ENCODE measurements at places on chromosomes 3 and 15.

DNA sequence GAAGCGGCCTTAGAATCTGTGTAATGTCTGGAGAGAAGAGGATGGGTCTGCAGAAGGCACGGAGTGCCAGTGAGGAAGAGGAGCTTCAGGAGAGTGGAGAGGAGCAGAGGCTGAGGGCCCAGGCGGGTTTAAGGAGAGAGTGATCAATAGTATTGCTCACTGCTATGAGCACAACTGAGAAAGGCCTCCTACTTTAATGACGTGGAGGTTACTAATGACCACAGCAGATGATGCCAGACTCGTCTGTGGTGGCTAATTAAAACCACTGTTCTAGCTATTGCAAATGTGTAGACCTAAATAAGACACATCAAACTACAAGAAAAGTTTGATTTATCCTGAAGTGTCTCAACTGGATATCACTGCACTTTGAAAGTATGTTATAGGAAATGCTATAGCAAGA, 33.2 kb downstream of the MTMR10 start:
- DNase-seq, result no peak

- no peak for DNase-seq
Measured at GRCh38 chr3:179227349-179227748, 23.6 kb downstream of the KCNMB3 start.

DNA sequence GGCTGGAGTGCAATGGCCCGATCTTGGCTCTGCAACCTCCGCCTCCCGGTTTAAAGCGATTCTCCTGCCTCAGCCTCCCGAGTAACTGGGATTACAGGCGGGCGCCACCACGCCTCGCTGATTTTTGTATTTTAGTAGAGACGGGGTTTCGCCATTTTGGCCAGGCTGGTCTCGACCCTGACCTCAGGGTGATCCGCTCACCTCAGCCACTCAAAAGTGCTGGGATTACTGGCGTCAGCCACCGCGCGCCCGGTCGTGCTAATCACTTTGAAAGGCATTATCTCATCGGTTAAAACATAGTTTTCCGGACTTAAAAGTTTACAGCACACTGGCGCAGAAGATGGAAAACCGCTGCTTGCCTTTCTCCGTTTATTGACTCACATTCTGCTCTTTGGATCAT, 27.6 kb upstream of the MTHFS start:
- no peak for DNase-seq

GRCh38 chr3:134900482-134900881, 105.4 kb downstream of the EPHB1 start:
- DNase-seq, result no peak

GRCh38 chr3:177126015-177126773, 71.1 kb downstream of the TBL1XR1 start:
- DNase-seq, result no peak

DNA sequence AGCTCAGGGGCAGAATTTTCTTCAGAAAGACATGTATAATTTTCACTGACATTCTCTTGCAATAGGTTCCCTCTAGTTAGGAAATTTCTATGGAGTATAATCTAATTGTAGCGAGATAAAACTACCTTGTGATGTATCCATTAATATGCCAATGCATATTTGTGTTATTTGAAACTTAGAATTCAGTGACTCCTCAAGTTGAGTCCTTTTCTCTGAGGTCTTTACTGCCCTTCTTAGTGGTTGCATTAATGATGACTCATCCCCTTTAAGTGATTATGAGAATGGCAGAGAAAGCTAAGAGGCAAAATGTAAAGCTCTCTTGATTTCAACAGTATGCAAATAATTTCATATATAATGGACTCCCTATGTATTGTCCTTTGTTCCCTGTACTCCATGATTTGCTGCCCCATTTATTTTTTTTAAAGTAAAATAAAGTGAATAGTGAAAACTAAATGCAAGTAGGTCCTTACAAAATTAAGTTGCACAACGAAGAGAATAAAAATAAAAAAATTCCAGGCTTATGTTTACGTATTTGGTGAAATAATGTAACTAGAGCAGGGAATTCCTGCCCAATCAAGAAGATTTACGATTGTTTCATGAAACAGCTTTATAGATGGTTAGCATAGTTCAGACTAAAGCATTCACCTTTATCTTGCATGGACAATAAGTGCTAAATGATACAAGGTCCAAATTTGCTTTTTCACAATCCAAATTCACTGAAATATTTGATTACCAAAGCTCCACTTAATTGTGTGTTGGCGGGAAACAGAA, 78.1 kb downstream of the ZPLD1 start:
- no peak for DNase-seq

GRCh38 chr3:8336456-8336855, 165.2 kb upstream of the LMCD1 start:
- no peak for DNase-seq

DNA sequence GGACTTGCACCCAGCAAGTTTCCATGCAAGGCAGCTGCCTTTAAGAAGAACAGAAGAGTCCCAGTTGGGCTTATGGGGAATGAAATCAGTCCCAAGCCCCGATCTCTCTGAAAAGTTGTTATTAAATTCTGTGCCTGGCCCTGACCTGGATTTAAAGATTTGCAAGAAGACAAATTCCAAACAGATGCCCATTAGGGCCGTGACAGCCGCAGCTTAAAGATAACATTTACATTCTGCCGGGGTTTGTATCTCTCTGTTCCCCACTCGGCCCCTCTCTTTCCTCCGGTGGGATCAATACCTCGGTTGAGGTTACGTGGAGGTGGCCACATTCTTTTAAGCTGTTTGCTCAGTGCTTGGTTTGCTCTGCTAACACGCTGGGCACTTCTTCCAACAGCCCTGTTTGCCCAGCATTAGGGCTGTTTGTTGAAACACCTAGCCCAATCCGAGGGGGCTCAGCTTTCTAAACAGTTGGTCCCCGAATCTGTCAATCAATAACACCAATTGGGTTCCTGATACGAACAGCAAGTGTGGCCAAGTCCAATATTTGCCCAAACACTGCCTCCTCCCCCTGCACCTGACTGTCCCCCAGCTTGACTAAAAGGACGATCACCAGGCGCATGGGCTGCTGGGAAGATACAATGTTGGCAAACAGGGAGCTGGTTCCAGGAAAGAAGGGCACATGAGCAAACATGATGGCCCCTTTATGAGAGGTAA, 108.6 kb downstream of the RPLP1 start:
- DNase-seq, result no peak

- DNase-seq, result no peak
Measured at GRCh38 chr3:94794563-94794962, 731.7 kb downstream of the NSUN3 start.

DNA sequence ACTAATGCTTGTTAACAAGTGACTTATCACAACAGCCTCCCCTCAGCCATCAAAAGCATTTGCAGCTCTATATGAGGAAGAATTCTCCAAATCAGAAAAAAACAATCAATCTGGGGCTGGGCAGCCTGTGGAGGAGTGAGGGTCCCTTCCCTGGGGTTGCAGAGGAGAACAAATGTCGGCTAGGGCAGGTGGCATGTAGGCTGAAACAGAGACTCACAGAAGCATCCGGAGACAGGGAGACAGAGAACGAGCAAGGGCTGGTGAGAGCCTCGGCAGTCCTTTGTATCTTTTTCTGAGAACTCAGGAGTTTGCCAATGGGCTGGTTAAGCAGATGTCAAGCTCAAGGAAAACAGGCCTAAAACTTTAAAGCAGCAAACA, 15.8 kb downstream of the ITGA11 start:
- no peak for DNase-seq

DNA sequence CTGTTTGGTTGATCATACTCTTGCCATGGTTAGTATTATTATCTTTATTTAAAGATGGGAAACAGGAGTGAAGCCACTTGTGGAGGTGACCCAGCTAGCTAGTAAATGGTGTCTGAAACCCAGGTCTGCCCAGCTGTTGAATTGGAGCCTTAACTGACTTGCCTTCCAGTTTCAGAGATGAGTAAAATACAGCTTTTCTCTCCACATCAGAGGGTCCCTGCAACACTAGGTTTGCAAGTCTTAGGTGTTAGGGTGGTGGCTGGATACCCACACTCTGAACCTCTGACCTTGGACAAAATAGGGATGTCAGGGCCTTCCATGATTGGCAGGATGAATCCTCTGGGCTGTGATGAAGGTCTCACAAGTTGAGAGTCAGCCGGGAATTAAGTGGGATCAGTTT, 4.1 kb downstream of the FLNB start:
- DNase-seq, result no peak

DNA sequence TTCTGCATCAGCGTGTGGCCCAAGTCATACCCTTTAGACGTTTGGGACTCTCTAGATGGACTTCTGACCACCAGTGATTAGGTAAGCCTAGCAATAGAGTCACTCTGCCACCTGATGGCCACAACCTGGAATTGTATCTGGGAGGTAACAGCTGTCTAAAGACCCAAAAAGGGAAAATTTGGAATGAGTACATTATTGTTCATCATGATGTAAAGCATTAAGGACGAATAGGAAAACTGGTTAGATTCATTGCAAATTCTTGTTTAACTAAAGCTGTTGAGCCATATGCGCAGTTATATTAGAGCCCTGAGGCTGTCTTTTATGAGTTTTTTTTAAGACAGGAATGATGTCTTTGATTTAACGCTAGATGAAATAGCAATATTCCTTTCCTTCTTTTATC, 63.6 kb downstream of the FAM81A start:
- DNase-seq, result no peak

- DNase-seq, result no peak
Measured at GRCh38 chr3:124512881-124513609, 217.2 kb upstream of the UMPS start.

DNA sequence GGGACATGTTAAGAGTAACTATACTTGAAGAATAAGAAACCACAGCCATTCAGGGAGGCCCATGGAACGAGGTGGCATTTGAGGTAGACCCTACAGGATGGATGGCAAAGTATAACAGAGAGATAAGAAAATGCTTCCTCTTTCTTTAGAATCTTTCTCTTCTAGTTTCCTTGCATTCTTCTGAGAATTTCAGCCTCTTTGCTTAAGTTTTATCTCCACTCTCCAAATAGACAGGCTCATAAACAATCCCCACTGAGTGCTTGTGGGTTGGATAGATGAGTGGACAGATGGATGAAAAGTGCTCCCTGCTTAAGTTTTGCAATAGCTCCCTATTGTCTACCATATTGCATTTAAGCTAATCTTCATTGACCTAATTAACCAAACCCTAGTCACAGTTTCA, 103.7 kb downstream of the MEX3B start:
- no peak for DNase-seq

GRCh38 chr3:172965256-172965655, 175.8 kb downstream of the SPATA16 start:
- DNase-seq, result no peak

- DNase-seq, result no peak
Measured at GRCh38 chr15:72907733-72908132, 124.2 kb upstream of the ADPGK start.

GRCh38 chr15:57184502-57184901, 191.8 kb upstream of the CGNL1 start:
- DNase-seq, result no peak

GRCh38 chr15:81950841-81951414, 94.9 kb downstream of the MEX3B start:
- DNase-seq, result no peak

DNA sequence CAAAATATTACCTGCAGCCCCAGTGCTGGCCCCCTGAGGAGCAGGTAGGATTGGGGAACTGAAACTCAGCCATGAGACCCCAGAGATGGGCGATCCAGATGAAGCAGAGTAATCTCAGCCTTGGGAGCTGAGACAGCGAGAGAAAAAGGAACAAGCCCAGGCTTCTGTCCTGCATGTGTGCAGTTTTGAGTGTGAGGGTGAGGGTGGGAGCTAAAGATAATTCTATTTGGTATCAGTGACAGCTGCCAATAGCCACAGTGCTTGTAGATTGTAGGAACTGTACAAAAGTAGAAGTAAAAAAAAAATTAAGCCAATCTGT, 5.9 kb downstream of the ATP8B4 start:
- no peak for DNase-seq

GRCh38 chr3:76025561-76025960, 240.2 kb upstream of the ZNF717 start:
- no peak for DNase-seq

GRCh38 chr15:36682101-36682500, 102.7 kb downstream of the CDIN1 start:
- DNase-seq, result no peak

DNA sequence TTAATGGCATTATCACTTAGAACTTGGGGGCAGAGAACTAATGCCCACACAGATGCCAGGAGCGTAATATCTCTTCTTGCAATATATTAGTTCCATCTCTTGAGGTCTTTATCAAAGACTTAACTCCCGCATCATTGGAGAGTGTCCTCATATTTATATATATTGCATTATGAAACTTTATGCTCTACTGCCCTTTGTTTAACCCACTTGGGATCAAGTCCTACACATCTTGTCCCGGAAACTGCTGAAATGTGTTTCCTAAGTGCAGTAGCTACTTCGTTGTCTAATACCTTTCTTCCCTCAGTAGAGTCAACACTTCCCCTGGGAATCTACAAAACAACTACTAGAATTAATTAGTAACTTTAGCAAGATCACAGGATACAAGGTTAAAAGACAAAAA, 1029.2 kb downstream of the OTOL1 start:
- DNase-seq, result no peak

- peak; percentile 4 for DNase-seq
Measured at GRCh38 chr3:179068779-179069530, 2.7 kb downstream of the ZMAT3 start.

GRCh38 chr3:42556089-42556632, 25.6 kb downstream of the SEC22C start:
- peak; percentile 19 for DNase-seq

GRCh38 chr3:73259856-73260255, 198.4 kb downstream of the EBLN2 start:
- DNase-seq, result no peak

- DNase-seq, result no peak
Measured at GRCh38 chr3:13348661-13349396, 71.3 kb downstream of the NUP210 start.

DNA sequence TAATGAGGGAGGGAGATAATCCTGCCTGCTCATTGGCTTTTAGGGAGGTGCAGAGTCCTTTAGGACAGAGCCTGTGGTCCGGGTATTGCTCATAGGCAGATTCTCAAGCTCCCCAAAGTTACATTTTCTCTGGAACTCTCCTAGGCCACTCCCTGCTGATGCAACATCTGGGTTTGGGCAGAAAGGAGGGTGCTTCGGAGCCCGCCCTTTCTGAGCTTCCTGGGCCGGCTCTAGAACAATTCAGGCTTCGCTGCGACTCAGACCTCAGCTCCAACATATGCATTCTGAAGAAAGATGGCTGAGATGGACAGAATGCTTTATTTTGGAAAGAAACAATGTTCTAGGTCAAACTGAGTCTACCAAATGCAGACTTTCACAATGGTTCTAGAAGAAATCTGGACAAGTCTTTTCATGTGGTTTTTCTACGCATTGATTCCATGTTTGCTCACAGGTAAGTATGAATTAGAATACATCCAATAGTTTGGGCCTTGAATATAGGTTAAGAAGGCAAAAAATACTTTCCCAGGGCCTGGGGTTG, at the start of gene IL20RB:
TSS of gene IL20RB (plus strand) at position 233 of the 538 bp plus-strand sequence. CDS start at position 364, 131 bp downstream.
- no peak for DNase-seq

DNA sequence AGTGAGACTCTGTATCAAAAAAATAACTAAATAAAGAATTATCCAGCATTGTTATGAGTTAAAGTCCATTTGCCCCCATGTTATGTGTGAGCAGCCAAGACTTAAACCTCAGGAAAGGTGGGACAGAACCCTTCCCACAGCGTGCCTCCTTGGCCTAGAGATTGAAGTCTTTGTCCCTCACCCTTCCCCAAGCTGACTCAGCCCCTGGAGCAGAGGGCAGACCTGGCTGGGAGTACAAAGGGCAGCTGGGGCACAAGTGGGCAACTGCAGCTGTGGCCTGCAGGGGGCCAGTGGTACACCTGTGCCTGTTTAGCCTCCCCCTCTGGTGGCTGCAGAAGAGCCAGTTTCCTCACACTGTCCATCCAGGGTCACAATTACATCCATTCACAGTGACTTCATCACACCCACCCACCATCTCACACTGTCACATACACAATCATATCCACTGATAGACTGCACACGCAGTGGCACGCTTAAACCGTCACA, 940 bp upstream of the ACY1 start:
- DNase-seq, result no peak

Data from effector memory CD4-positive, alpha-beta T cell (primary cell).